ENCODE measurements at places on chromosomes 7 and 10.
A peak's percentile ranks its signal among the peaks of the same experiment; 100 is the strongest.

DNA sequence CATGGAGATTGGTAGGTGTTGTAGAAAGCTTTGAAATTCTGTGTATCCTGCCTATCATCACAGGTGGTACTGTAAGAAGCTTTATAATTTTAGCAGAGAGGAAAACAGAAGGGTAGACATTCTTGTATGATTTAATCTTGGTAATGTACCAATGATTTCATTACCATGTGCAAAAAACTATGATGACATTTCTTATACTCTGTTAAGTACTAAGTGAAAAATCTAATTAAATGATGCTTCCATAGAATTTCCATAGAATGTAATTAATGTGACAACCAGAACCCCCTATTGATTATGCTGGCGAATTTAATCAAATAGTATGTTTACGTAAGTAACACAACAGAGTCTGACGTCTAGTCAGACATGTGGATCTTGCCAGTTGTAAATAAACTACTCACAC lies 16.0 kb upstream of the RHOBTB1 start:
- no peak for DNase-seq

DNA sequence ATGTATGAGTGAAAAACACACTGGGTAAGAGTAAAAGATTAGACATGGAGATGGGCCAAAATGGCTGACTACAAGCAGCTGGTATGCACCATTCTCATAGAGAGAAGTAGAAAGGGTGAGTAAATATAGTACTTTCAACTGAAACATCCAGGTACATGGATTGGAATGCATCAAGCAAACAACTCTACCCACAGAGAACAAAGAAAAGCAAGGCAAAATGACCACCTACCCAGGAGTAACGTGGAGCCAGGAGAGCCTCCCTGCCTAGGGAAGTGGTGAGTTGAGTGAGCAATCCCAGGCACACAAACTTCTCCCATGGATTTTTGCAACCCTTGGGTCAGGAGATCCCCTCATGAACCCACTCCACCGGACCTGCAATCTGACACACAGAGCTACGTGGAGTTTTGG lies 212.8 kb downstream of the PTN start:
- no peak for DNase-seq

DNA sequence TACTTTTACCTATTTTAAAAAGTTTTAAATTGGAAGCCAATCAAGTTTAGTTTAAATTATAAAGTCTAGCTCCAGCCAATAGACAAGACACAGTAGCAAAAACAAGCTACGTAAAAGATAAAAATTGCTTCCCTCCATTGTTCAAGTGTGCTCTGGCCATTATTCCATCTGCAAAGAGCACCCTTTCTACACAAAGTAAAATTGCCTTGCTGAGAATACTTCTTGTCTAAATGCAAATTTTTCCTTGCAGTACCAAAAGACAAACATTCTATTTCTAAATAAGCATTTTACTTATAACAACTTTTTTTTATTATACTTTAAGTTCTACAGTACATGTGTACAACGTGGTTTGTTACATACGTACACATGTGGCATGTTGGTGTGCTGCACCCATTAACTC lies 75.9 kb upstream of the ZNF746 start:
- DNase-seq: no peak

- no peak for DNase-seq
Measured at GRCh38 chr10:21281765-21282484, 243.6 kb downstream of the SKIDA1 start.

DNA sequence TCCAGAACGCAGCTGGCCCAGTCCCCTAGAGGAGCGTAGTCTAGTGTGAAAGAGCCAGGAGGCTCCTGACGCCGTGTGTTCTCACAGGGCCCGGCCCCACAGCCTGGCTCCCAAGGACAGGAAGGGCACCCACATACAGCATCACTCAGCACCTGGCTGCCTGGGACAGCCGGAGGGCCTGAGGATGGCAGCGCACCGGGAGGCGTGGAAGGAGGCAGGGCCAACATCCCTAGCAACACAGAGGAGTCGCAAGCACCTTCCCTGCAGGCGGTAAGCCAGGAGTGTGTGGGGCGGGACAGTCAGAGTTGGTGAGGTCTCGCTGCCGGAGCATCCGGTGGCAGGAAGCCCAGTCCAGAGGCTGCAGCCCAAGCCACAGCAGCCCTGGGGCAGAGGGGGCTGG lies 125.8 kb downstream of the MAD1L1 start:
- peak; percentile 24 for DNase-seq

DNA sequence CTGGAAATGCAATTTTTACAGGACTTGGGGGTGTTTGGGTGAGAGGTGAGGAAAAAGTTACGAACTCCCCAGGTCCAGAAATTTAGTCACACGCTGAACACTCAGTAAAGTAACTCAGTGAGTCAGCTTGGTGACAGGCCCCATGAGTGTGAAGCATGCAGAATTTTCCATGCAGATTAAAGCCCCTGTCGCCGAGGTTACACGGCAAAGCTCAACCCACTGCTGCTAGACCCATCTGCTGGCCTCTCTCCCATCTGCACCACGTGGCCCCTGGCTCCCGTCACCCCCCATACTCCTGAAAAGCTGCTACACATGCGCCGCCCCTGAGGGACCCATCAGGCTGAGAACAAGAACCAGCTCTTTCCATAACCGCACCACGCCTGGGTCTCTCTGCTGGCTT lies 7.0 kb upstream of the MMP21 start:
- no peak for DNase-seq

GRCh38 chr7:99790407-99790806 lies 6.4 kb upstream of the CYP3A4 start:
- no peak for DNase-seq

GRCh38 chr10:2777666-2778355 lies 289.5 kb upstream of the PFKP start:
- no peak for DNase-seq

GRCh38 chr10:44935201-44935965 lies 24.2 kb upstream of the RASSF4 start:
- peak; percentile 52 for DNase-seq

- DNase-seq: no peak
Measured at GRCh38 chr7:134856691-134857090, 77.3 kb downstream of the CALD1 start.

- DNase-seq: no peak
Measured at GRCh38 chr7:26328498-26329390, 37.1 kb downstream of the SNX10 start.

GRCh38 chr10:17814973-17815372 lies 5.8 kb downstream of the MRC1 start:
- DNase-seq: no peak

- no peak for DNase-seq
Measured at GRCh38 chr7:25496476-25497368, 268.4 kb upstream of the NPVF start.

All from nucleus accumbens (tissue), 56 donors.